Activated naive CD8-positive, alpha-beta T cell treated with anti-CD3 and anti-CD28 coated beads, Interleukin-2, amount 10 ng/mL, durations not matched to agents 7 days and 5 days (primary cell): ENCODE measurements at places on chromosomes 2 and 18.

GRCh38 chr2:240356700-240357640 lies 78.5 kb upstream of the GPC1 start:
- DNase-seq: no peak

- DNase-seq: no peak
These were observed 266.8 kb upstream of the LYPD1 start for GRCh38 chr2:132936791-132937190.

DNA sequence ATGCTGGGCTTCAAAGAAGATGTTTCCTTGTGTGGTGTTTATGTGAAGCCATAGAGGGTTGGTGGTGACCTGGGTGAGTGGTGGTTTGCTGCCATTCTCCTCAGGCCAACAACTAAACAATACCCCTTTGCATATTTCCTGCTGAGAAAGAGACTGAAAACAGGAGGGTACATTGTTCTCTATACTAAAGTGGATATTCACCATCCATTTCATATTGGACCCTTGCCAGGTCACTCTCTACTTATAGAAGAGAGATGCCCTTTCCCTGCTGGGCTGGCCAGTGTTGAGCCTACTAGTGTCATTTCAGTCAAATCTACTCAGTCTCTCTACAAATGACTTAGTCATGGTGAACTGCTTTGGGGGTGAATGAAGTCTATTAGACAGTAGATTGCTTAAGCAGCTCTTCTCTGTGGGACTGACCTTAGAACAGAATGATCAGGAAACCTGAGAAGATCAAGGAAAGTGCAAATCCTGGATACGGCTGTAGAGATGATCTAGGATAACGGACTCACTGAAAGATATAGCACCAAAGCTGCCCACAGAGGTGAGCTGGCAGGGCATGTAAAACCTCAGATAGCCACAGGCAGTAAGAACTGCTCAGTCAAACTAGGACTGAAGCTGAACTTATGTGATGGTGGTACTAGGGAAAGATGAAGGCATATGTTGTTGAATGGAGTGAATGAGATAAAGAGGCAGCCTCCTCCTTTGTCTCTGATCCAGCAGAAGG lies 154.9 kb downstream of the MYO3B start:
- DNase-seq: no peak

- DNase-seq: no peak
These were observed 10.1 kb upstream of the IFIH1 start for GRCh38 chr2:162328424-162329157.

GRCh38 chr2:119134775-119135174 lies 23.8 kb downstream of the C1QL2 start:
- no peak for DNase-seq

- DNase-seq: peak; percentile 95
These were observed 49.6 kb upstream of the PAIP2B start for GRCh38 chr2:71276311-71277146.

GRCh38 chr2:98554116-98554861 lies 54.0 kb downstream of the COA5 start:
- no peak for DNase-seq

DNA sequence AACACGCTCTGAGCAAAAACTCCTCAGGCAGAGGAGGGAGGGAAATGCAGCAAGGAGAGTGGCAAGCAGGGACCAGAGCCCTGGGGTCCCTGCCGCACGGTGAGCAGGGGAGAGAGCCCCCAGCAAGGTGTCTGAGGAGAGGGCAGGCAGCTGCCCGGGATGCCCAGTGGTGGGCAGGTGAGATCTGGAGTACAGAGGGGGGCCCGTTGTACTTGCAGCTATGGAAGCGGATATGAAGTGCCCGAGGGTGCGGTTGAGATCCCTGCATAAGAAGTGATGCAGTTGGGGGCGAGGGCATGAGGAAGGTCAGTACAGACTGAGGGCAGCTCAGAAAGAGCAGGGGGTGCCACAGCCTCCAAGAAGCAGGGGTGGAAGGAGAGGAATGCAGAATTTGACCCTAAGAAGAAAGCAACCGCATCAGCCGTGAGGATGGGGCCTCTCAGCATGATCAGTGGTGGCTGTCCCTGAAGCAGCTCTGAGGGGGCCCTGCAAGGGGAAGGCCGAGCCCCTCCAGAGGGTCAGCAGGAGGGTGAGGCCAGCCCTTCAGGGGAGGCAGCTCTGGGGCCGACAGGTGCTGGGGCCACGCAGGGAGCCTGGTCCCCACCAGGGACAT lies 29.4 kb downstream of the MTERF4 start:
- no peak for DNase-seq

- DNase-seq: no peak
These were observed 2.0 kb upstream of the MBP start for GRCh38 chr18:77134611-77135010.

- no peak for DNase-seq
These were observed 37.1 kb upstream of the UBE2E3 start for GRCh38 chr2:180943275-180943674.

- DNase-seq: no peak
These were observed 55.1 kb upstream of the LMAN1 start for GRCh38 chr18:59414111-59414653.

GRCh38 chr2:156522864-156523440 lies 86.8 kb downstream of the GPD2 start:
- no peak for DNase-seq

GRCh38 chr2:160889439-160890170 lies 270.6 kb upstream of the TANK start:
- no peak for DNase-seq

- DNase-seq: no peak
These were observed 71.0 kb downstream of the STK39 start for GRCh38 chr2:168176402-168176801.

DNA sequence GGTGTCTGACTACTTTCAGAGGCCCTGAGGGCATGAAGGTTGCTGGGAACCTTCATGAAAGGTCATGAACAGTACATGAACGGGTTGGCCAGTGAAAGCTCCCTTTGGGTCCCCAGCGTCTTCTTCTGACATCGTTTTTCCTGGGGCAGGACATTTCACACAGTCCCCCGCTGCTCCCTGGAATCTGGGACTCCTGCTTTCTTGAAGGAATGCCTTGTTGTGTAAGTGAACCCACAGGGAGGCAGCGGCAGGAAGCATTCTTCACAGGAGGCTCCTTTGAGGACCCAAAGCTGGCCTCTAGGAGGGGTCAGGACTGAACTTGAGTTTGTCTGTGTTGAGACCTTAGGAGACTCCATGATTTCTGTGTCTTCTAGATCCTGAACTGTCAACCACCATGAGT lies 144.3 kb downstream of the KCNE4 start:
- no peak for DNase-seq

GRCh38 chr2:5925604-5926003 lies 233.4 kb downstream of the SOX11 start:
- no peak for DNase-seq

DNA sequence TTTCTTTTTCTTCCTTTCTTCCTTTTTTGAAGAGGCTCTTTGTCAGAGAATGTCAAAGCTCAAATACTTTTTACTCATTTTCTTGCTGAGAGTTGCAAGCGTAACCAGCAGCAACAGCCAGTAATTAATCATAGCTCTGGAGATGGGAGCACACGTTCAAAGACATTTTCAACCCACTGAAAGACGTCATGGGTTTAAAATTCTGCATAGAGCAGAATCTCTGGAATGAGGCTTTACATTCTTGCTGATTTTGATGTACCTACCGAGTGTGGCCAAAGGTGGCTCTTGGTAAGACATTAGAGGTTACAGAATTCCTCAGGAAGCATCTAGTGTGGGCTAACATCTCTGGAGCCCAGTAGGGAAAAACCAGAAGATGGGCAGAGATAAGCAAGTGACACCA lies 292.5 kb downstream of the MTX2 start:
- no peak for DNase-seq

- no peak for DNase-seq
These were observed 101.1 kb upstream of the GLI2 start for GRCh38 chr2:120634533-120634932.

- DNase-seq: no peak
These were observed 159.0 kb downstream of the METTL4 start for GRCh38 chr18:2412281-2412680.

- DNase-seq: no peak
These were observed 94.3 kb downstream of the NFATC1 start for GRCh38 chr18:79489899-79490625.

- no peak for DNase-seq
These were observed 480.8 kb upstream of the KLHL29 start for GRCh38 chr2:22904126-22904684.

DNA sequence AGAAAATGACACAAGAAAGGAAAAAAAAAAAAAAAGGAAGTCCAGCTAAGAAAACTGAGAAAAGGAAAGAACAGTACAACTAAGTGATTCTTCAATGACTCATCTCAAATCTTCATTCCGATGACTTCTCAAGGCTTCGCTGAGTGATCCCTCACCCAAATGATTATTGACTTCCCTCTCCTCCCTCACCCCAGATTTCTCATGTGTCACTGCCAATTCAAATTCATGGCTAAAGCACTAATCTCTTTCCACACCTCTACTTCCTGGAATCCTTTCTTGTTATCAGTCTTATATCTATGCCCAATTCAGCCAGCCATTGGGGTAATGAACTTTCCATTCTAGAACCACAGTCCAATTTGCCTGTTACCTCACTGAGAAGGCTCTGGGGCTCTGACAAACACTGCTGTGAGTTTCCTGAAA lies 7.2 kb upstream of the ABCB11 start:
- DNase-seq: no peak

DNA sequence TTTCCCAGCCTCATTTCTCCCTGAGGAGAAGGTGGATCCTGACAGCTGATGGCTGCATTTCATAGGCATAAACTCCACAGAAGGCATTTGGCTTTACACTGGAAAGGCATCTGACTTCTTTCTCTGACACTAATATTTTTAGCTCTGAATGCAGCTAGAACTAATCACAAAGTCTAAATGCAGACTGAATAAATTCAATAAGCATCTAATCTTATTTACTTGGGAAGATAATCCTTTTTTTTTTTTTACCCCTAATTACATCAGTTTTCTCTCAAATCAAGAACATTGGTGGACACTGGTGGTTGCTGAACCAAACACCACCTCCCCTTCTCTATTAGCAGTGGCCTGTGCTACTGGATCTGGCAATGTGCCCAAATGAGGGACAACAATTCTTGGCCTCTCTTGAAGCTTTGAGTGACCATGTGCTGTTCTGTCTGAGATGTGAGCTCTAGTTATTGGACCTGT lies 50.9 kb upstream of the CD226 start:
- no peak for DNase-seq

DNA sequence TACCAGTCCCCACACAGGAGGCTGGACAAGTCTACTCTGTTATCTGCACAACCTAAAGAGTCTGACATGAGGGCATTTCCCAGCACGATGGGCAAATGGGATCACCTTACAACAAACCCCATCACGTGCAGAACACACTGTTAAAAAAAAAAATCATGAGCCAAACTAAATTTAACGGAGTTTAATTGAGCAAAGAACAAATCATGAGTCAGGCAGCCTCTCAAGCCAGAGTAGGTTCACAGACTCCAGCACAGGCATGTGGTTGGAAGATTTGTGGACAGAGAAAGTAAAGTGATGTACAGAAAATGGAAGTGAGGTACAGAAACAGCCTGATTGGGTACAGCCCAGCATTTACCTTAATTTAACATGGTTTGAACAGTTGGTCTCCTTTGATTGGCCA lies 59.9 kb downstream of the KYNU start:
- DNase-seq: no peak

DNA sequence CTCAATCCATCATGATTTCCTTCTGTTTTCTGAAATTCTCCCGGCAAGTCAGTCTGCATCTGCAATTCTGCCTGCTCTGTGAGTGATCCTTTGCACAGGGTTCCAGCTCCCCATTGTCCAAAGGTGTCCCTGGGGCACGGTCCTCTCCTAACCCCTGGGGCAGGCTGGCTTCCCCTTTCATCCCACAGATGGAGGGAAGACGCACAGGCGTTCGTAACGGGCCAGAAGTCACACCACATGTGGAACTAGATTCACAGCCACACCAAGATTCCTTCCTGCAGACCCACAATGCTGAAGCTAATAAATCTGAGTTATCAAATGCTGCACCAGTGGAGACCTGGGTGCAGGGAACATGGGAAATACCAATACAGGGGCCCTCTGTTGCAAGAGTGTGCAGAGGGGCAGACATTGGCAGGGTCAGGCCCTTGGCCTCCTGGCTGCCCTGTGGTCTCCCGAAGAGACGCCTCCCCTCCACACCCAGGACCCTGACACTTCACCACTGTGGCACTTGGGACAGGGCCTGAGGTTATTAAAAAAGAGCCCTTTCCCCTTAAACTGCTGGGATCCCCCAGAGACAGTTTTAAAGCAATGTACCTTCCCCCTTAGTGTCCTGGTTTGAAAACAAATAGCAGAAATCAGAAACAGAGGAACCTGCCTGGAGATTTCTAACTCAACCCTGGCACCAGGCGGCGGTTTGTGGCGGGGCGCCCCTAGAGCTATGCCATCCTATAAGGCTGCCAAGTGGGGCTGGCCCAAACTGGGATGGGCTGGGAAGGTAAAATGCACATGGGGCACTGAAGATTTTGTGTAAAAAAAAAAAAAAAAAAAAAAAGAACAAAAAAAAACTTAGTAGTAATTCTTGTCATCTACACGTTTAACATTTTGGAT lies 15.4 kb downstream of the ZNF516 start:
- DNase-seq: no peak

DNA sequence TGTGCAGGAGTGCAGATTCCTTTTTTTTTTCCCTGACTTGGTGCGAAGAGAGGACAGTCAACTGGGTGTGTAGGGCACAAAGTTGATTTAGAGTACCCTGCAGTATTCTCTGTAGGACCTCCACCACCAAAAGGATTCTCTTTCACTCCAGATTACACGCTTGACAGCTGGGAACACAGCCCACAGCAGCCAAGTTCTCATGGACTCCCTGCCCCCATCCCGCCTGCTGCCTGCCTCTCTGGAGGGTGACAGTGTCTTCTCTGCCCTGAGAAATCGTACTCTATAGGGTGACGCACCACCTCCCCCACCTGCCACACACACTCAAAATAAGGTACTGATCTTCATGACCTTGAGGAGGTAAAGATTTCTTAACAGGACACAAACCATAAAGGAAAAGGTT lies 26.6 kb upstream of the IHH start:
- DNase-seq: no peak

DNA sequence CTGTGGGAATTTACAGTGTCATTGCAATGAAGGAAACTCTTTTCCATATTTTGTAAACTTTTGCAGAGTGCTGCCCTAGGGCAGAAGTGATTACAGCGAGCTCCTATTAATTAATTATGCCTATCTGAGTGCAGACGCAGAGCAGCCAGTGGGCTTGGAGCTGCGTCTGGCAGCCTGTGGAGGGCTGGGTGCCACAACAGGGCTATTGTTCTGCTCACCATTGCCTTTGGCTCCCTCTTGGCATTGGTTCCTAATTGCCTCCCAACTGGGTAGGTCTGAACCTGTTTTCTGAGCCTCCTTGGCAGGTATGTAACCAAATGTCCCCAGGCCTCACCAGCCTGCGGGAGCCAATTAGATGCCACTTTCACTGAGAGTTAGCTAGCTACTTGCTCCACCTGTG lies 25.6 kb upstream of the ITGB6 start:
- no peak for DNase-seq

- no peak for DNase-seq
These were observed 51.4 kb downstream of the TTC39C start for GRCh38 chr18:24065906-24066305.

DNA sequence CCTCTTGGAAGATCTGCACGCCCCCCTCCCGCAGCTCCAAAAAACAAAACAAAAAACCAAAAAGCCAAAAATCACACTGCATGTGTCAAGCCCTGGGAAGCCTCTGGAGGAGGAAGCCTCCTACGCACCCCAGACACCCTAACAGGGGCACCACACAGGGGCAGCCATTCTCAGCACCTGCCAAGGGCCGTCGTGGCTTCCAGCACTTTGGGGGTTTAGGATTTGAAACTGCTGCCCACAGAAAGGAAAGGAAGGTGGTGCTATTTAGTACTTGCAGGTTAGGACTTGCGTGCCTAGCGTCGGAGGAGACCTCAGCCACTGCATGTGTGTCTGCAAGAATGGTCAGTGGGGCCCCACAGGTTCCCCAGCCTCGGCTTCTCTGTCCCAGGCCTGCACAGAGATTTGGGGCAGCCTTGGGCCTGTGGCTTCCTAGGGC lies 419 bp upstream of the GPR55 start:
- DNase-seq: peak; percentile 56
